ENCODE measurements at places on chromosomes 16 and 17.
A peak's percentile ranks its signal among the peaks of the same experiment; 100 is the strongest.

- no peak for DNase-seq
Measured at GRCh38 chr17:77535892-77536291, 395.1 kb downstream of the SEC14L1 start.

DNA sequence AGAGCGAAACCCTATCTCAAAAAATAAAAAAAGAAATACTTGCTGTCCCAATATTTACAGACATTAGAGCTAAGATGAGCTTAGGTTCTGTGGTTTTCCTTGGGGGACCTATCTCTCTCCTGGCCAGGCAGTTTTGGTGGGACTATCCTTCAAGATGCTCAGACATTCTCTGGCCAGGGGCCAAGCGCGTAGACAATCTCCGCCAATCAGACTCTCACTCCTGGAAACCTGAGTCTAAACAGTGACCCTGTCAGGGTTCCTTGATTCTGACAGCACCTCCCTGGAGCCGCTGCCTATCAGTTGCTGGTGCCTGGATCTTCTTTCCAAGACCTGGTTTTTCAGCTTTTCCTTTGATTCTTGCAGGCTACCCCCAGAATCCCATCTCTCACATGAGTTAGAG is 45.6 kb downstream of the EMP2 start:
- DNase-seq, result no peak

- no peak for DNase-seq
Measured at GRCh38 chr17:10041916-10042588, 137.0 kb upstream of the RCVRN start.

DNA sequence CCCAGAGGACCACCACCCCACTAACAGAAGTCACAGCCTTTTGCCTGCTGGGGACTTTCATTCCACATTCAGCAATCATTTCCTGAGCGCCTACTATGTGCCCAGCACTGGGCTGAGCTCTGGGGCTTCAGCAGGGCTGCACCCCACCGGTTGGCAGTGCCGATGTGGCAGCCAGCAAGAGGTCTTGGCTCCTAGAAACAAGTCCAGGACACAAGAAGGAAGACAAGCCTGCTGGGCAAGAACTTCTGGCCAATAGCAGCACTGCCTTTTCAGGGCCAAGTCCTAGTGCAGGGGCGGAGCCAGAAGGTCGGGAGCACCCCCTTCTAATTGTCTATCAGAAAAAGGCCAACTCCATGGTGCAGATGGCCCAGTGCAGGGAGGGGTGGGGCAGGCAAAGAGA is 13.0 kb upstream of the HOXB9 start:
- no peak for DNase-seq

DNA sequence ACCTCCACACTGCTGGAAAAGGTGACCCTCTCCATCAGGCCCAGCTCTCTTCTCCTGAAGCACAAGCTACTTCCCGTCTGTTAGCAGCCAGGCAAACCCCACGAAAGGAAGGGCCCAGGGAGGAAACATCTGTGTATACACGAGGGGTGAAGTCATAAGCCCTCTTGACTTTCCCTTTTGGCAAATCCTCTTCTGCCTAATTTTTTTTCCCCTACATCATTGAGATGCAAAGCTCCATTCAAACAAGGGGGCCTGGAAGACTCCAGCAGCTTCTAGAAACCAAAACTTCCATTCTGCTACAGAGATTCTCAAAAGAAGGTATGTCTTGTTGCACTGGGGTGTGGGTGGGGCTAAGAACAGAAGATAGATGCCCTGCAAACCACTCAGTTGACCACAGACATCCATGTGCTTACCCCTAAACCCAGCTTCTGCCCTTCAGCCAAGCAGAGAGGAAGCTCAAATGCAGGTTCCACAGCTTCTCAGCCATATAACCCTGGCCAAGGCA is 145.6 kb upstream of the RCVRN start:
- no peak for DNase-seq

GRCh38 chr16:71648162-71648561 is 22.2 kb downstream of the MARVELD3 start:
- no peak for DNase-seq

DNA sequence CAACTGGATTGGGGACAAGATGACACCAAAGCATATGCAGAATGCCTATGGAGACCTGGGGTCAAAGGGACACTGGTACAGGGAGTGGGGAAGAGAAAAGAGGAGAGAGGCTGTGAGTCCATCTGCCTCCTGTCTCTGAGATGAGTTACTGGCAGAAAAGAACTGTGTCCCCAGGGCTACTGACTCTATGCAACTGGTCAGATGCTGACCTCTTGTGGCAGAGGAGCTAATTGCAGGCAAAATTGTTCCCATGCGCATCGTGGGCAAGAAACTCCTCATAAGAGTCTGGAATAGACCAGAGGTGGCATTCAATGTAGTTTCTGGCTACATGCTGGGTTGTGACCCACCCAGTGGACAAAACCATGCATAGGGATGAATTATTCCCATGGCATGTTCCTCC is 26.1 kb upstream of the MLKL start:
- DNase-seq, result peak; percentile 85

- DNase-seq, result no peak
Measured at GRCh38 chr17:37384560-37385149, 8.9 kb downstream of the C17orf78 start.

DNA sequence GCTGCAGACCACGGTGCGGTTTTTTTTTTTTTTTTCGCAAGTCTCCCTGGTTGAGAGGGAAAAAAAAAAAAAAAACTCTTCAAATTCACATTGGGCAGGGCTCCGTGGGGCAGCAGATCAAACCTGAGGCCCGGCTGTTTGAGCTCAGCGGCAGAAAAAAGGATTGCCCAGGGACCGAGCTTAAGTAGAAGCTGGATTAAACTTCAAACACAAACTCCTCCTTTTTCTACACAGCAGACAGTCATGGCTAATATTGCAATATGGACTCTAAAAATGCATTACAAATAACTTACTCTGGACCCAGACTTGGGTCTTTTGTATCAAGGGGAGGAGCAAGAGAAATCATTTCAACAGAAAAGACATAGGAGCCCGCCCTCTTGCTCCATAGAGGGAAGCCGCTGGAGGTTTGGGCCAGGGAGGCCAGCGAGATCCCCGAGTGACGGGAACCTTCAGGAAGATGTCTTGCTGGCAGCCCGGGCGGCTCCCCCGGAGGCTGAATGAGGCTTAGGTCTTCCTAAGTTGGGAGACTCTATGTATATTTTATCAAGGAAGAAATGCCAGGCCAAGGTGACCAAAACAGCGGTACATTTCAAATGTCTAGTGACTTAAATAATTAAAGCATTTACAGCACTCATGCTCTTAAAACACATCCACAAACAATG is 167.7 kb downstream of the ZNF423 start:
- DNase-seq, result no peak

DNA sequence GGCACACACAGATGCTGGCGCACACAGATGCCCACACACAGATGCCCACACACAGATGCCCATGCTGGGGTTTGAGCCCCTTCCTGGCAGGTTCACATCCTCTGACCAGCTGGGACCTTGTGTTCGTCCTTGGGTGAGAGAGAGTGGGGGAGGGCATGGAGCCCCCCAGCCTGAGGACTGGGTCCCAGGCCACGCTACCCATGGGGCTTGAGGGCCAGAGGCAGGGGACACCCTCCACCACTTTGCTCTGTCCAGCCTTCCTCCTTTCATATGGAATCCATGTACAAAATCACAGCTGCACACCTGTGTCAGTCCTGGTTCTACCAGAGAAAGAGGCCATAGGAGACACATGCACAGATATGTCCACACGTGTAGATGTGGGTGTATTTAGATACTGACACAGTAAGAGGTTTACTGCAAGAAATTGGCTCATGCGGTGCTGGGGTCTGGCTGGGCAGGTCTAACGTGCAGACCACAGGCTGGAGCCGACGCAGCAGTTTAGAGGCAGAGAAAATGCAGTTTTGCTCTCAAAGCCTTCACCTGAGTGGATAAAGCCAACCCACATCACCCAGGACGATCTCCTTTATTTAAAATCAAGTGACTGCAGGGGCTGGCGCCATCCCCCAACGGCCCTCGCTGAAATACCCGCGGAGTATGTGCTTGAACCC is 10.8 kb downstream of the SLC22A31 start:
- no peak for DNase-seq

DNA sequence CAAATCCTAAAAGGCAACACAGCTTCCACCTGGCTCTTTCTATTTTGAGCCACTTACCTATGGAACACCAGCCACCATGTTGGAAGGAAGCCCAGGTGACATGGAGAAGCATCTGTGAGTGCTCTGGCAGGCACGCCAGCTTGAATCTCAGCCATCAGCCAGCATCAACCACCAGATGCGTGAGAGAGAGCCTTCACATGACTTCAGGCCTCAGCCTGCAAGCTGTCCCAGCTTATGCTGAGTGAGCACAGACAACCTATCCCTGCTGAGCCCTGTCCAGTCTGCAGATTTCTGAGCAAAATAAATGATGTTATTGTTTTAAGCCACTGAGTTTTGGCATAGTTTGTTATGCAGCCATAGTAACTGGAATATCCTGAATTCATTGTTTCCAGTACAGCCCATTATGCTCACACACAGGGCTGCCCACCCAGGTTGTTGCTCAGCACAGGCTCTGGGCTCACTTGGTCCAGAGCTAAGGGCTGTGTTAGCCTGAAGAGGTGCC is 35.1 kb downstream of the TMEM238L start:
- DNase-seq, result no peak

GRCh38 chr16:66845080-66845410 is 831 bp downstream of the CA7 start:
- no peak for DNase-seq

- DNase-seq, result no peak
Measured at GRCh38 chr17:38724337-38724988, 5.7 kb upstream of the CISD3 start.

DNA sequence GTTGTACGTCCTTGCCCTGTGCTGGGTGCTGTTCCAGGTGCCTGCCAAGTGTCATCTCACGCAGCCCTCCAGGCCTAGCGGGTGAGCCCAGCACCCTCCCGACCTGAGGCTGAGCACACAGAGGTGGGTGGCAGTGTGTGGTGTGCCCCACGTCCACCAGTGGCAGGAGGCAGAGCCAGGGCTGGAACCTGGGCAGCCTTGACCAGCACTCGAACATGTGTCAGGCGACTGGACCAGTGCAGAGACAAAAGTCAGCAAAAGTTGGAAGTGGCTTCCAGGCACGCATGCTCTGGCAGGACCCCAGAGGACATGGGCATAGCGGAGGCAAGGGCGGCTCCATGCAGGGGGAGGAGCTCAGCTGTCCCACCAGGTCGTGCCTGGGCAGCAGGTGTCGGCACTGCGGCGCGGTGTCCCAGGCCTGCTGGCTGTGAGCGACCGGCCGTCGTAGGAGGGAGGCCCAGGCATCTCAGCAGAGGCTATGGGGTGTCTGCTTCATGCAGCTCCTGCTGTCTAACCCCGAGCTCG is 35.8 kb downstream of the COX4I1 start:
- no peak for DNase-seq

DNA sequence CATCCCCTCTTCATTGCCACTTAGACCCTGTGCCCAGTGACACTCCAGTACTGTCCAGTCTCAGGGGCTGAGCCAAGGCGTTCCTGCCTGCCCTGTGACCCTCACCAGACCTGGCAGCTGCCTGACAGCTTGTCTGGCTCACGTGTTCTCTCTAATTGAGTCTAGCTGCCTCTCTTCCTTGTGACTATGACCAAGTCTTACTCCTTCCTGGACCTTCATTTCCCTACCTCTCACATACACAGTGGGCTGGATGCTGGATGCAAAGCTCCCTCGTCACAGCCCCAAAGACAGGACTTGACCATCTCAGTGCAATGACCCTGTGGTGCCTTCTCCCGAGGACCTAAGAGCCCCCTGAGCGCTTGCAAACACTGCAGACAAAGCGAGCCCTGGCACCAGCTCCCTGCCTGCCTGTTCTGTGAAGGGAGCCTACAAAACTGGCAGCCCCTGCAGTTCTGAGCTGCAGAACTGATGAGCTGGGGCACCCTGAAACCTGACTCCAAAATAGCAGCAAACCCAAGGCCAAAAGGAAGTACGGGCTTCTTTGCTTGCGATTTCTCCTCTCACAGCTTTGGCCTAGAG is 1.7 kb downstream of the DEXI start:
- no peak for DNase-seq

- DNase-seq, result no peak
Measured at GRCh38 chr17:76658242-76658662, 14.7 kb upstream of the ST6GALNAC1 start.

DNA sequence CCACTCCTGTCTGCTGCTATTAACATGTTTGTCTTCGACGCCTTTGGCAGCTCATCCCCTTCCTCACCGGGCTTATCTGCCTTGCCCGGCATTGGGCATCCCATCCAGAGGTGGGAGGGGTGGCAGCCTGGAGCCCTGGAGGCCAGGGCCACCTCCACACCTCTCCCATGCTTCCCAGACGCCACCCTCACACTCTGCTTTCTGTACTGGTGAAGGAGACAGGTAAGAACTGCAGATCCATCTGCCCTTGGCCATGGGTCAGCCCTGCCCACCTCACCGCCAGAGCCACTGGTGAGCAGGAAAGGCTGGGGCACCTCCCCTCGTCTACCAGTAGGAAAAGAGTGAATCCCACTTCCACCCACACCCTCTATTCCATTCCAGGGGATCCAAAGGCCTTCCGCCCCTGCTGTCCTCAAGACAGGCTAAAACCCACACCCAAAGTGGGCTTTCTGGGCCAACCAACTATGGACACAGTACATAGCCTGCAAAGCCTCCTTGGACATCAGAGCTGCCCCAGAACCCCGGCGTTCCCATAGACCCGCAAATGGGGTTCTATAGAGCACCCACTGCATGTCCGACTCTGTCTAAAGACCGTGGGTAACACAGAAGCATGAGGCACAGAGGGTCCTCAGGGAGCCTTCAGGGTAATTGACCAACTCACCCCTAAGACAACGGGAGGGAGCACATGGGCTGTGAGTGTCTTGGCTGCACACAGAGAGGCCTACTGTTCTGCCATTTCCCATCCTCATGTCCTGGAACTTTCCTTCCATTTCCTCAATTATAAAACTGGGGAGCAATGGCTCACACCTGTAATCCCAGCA is 23.4 kb upstream of the RBFOX3 start:
- no peak for DNase-seq

DNA sequence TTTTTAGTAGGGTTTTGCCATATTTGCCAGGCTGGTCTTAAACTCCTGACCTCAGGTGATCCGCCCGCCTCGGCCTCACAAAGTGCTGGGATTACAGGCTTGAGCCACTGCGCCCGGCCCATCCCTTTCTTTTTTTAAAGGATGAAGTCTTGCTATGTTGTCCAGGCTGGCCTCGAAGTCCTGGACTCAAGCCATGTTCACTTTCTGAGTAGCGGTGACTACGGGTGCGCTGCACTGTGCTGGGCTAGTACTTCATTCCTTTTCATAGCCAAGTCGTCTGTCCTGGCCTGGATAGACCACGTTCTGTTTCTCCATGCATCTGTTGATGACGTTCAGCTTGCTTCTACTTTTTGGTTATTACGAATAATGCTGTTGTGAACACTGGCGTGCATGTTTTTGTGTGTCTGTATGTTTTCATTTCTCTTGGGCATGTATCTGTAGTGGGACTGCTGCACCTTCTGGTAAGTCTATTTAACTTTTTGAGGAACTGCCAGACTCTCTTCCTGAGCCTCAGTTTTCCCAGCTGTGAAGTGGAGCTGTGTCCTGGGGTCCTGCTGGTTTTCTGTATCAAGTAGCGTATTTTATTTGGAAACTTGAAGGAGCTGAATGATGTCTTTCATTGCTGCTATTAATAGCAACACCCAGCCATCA is 40.0 kb upstream of the GSE1 start:
- no peak for DNase-seq

DNA sequence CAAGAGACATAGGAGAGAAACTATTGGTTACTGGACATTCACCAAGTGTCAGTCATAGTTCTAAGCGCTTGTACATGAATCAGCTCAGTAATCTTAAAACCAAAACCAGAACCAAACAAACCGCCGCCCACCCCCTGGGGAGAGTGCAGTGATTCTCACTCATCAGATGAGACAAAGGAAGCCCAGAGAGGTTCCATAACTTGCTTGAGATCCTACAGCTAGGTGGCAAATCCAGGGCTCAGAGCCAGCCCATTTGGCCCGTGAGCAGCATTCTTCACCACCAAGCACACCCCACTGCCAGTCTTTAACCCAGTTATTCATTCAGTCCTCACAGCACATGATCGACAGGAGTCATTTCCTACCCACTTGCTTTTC is 37.2 kb upstream of the RGS9 start:
- DNase-seq, result no peak
